ENCODE measurements at places on chromosomes 7 and 10.

- no peak for DNase-seq
These were observed 120.7 kb downstream of the SRPK2 start for GRCh38 chr7:105268056-105268455.

GRCh38 chr10:98608411-98608810 is 161.7 kb upstream of the HPS1 start:
- DNase-seq: no peak

- DNase-seq: no peak
These were observed 11.5 kb downstream of the DRGX start for GRCh38 chr10:49384268-49384953.

GRCh38 chr7:135486261-135486920 is 23.5 kb downstream of the CNOT4 start:
- no peak for DNase-seq

- DNase-seq: no peak
These were observed 100.5 kb upstream of the PPIF start for GRCh38 chr10:79246606-79247275.

DNA sequence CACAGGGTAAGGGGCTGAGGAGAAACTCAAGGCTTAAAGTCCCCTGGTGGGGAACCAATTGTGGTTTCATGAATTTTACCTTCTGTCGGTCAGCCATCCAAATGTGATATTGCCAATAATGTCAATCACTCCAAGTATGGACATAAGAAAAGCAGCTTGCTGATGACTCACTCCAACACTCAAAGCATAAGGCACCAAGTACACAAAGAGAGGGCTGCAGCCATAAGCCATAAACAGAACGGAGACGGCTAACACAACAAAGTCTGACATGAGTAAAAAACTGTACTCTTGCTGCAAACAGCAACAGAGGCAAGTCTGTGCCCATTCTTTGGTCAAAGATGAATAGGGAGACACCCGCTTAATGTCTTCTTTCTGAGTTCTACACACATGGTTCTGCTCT is 24.2 kb downstream of the IFIT5 start:
- DNase-seq: no peak

- DNase-seq: no peak
These were observed 423.4 kb upstream of the DPP6 start for GRCh38 chr7:153628825-153629224.

GRCh38 chr10:126599949-126600682 is 70.4 kb downstream of the C10orf90 start:
- no peak for DNase-seq

GRCh38 chr7:17022920-17023319 is 141.1 kb upstream of the AGR3 start:
- DNase-seq: no peak

- no peak for DNase-seq
These were observed 36.8 kb downstream of the AFAP1L2 start for GRCh38 chr10:114367351-114368056.

GRCh38 chr7:69757981-69758430 is 159.7 kb downstream of the AUTS2 start:
- no peak for DNase-seq

DNA sequence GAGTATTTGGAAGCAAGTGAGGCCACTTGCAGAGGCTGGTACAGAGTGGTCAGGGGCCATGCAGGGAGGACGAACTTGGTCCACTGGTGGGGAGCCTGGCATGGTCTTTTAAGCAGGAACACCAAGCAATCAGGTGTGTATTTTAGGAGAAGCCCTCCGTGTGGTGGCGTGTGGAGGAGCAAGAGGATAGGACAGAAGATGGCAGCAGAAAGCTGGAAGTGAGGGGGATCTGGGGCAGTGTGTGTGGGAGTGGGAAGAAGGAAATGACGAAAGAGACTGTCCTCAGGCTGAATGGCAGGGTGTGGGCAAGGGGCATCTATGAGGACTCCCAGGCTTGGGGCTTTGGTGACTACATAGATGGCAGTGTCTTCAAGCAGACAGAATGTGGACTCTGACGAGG is 51.2 kb downstream of the TEX36 start:
- no peak for DNase-seq

GRCh38 chr10:52438119-52438518 is 124.0 kb downstream of the DKK1 start:
- no peak for DNase-seq
